ENCODE measurements at places on chromosomes 13 and 19. TPM values are rescaled to one million over a fixed set of nuclear protein-coding genes. Genes with fewer than 3 reads are reported as not detected.

HSD17B14 gene
- total RNA-seq: 0.54 TPM

ZNF121 gene
- 62.9 TPM for total RNA-seq

GRCh38 chr13:101258509-101258908 lies 157.8 kb downstream of the NALCN start:
- H3K27me3 ChIP-seq: no peaks in the 10 kb centered on the region
- DNase-seq: no peak
- H3K36me3 ChIP-seq: no peaks in the 10 kb centered on the region
- no peak overlapping the region for H3K4me3 ChIP-seq

GRCh38 chr19:53424968-53425597 lies 6.7 kb upstream of the ZNF761 start:
- H3K4me3 ChIP-seq: no peak overlapping the region
- peak; percentile 65 for DNase-seq
- no peaks in the 10 kb centered on the region for H3K27me3 ChIP-seq
- H3K27ac ChIP-seq: no peak overlapping the region

DNA sequence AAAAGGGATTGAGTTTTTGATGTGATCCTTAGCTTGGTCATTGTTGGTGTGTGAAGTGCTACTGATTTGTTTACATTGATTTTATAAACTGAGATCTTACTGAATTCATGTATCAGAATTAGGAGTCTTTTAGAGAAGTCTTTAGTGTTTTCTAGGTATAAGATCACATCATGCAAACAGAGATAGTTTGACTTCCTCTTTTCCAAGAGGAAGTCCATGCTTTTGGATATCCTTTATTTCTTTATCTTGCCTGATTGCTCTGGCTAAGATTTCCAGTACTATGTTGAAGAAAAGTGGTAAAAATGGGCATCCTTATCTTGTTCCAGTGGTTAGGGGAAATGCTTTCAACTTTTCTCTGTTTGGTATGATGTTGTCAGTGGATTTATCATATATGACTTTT lies 561.2 kb upstream of the SLITRK1 start:
- H3K36me3 ChIP-seq: no peaks in the 10 kb centered on the region
- no peaks in the 10 kb centered on the region for H3K4me1 ChIP-seq
- H3K27ac ChIP-seq: no peak overlapping the region
- no peak overlapping the region for H3K4me3 ChIP-seq
- no peaks in the 10 kb centered on the region for H3K27me3 ChIP-seq
- no peak for DNase-seq
